CD4-positive, alpha-beta T cell treated with Interleukin-4 for 4 hours (primary cell): ENCODE measurements at places on chromosomes 16 and 17.
A peak's percentile ranks its signal among the peaks of the same experiment; 100 is the strongest.

GRCh38 chr17:29295420-29295819, 1.5 kb upstream of the NUFIP2 start:
- no peak for DNase-seq

GRCh38 chr17:29148257-29148789, 31.9 kb downstream of the MYO18A start:
- DNase-seq: no peak

GRCh38 chr16:58022601-58023371, 2.8 kb upstream of the MMP15 start:
- DNase-seq: no peak

GRCh38 chr16:25812215-25812614, 120.5 kb downstream of the HS3ST4 start:
- no peak for DNase-seq

- no peak for DNase-seq
Measured at GRCh38 chr16:60107437-60107836, 1373.3 kb upstream of the GOT2 start.

DNA sequence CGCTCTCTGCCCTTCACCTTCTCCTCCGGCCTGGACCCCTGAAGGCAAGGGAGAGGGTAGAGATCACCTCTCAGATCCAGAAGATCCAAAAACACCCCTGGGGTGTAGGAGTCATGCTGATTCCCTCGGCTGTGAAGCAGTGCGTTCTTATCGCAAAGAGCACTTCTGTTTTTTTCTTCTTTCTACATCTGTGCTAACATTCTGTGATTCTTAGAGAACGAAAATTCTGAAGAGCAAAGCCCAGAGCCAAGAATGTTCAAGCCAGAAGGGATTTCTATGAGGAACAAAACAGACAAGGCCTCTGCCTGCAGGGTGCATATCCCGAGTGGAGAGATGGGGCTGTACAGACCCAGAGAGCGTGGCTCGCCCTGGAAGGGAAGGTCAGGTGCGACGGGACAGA, 17.2 kb downstream of the NPTX1 start:
- DNase-seq: no peak

DNA sequence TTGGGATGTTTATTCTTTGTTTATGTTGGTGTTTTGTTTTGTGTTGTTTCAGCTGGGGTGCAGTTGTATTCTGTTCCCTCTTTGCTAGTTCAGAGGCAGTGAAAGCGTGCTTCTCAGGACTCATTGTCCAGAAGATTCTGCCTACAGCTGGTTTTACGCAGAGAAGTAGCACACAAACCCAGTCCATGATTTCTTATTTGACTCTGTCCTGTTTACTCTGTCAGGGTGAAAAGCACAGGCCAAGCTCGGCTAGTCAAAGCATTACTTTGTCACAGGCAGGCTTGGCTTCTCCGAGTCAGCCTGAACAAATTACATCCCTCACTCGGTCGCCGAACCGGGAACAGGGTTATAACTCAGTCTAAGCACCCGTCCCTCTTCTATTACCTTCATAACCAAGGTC, 435.0 kb downstream of the MAF start:
- no peak for DNase-seq

- no peak for DNase-seq
Measured at GRCh38 chr16:1968146-1968953, 1.7 kb downstream of the RNF151 start.

GRCh38 chr16:55475919-55476318, 3.1 kb upstream of the MMP2 start:
- no peak for DNase-seq

GRCh38 chr17:65202844-65203571, 65.8 kb downstream of the RGS9 start:
- no peak for DNase-seq

- DNase-seq: no peak
Measured at GRCh38 chr17:45848868-45849535, 4.3 kb downstream of the SPPL2C start.

- DNase-seq: no peak
Measured at GRCh38 chr16:46885960-46886763, 2.0 kb downstream of the GPT2 start.

DNA sequence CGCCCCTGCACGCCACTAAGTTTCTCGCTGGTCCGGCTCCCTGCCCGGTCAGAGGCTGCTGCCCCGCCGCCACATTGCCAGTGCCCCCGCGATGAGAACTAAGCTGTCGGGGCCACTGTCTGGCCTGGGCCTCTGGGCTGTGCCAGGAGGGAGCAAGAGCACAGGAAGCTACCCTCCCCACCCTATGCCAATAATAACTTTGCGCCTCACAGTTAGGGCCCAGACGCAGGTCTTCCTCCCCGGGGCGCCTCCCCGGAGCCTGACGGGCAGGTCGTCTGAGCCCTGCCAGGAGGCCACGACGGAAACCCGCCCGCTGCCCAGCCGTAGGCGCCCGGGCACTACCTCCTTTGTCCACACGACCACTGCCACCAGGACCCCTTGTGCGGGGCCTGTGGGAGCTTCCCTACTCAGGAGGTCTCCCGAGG, 1.5 kb downstream of the ZFPM1 start:
- DNase-seq: peak; percentile 57

- DNase-seq: no peak
Measured at GRCh38 chr16:47980212-47980611, 175.6 kb downstream of the ABCC12 start.

GRCh38 chr17:37610971-37611370, 1.8 kb upstream of the SYNRG start:
- no peak for DNase-seq

DNA sequence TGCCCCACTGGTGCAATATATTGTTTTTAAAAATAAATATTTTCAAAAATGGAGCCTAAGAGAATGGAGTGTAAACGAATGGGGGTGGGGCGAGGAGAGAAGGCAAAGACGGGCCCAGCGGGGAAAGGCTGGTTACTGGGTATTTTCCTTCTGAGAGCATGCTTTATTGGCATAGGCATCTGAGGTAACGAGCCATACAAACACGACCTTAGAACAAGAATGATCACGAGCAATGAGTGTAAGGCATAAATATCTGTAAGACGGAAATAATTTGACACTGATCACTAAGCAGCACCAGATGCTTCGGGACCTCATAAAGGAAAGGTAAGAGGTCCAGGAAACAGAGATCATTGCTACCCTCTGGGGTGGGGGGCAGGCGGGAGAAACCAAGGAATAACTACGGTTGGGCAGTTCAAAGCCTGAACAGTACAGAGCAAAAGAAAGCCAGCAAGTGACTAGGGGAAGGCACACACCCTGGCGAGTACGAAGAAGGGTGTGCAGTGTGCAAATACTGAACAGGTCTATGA, 959 bp downstream of the SSH2 start:
- peak; percentile 9 for DNase-seq

DNA sequence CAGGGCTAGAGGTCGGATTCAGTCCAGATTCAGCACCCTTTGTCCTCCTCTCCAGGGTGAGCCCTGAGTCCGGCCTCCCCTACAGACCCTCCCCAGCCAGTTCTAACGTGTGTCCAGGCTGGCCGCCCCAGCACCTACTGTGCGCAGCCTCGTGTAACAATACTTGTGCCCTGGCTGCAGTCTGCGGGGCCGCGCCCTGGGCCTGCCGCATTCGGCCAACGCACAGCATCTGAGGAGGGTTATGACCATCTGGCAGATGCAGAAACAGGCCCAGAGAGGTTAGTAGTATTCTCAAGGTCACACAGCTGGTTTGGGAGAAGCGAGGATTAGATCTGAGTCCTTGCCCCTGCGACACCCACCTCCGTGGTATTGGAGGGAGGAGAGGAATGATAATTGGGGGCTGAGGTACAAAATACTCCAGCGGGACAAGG, 968 bp downstream of the RIPOR1 start:
- no peak for DNase-seq

- no peak for DNase-seq
Measured at GRCh38 chr17:8121407-8121680, 2.6 kb downstream of the HES7 start.

- DNase-seq: peak; percentile 22
Measured at GRCh38 chr16:47574091-47575054, 113.2 kb downstream of the PHKB start.

- no peak for DNase-seq
Measured at GRCh38 chr16:67128417-67128816, 18.7 kb downstream of the PHAF1 start.

GRCh38 chr16:84369105-84369504, 767 bp downstream of the ATP2C2 start:
- no peak for DNase-seq

- no peak for DNase-seq
Measured at GRCh38 chr17:48617471-48618255, 2.6 kb upstream of the HOXB8 start.

DNA sequence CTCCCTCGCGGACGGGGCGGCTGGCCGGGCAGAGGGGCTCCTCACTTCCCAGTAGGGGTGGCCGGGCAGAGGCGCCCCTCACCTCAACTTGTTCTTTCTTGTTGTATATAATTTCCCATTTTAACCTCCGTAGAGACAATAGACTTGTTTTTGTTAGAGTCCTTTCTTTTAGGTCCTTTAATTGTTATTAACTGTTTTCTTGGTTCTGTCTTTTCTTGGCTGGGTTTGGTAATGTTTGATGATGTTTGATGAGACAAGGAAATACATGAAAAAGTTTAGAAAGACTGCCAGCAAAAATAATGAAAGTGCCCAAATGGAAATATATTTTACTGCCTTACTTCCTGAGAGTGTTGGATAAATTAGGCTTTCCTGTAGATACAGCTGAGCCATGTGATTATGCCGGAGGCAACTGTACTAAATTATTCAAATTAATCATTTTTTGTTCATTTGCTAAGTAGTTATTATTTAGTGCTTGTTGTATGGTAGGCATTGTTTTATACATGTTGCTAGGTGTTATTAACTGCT, 30.9 kb downstream of the PRPSAP2 start:
- no peak for DNase-seq

DNA sequence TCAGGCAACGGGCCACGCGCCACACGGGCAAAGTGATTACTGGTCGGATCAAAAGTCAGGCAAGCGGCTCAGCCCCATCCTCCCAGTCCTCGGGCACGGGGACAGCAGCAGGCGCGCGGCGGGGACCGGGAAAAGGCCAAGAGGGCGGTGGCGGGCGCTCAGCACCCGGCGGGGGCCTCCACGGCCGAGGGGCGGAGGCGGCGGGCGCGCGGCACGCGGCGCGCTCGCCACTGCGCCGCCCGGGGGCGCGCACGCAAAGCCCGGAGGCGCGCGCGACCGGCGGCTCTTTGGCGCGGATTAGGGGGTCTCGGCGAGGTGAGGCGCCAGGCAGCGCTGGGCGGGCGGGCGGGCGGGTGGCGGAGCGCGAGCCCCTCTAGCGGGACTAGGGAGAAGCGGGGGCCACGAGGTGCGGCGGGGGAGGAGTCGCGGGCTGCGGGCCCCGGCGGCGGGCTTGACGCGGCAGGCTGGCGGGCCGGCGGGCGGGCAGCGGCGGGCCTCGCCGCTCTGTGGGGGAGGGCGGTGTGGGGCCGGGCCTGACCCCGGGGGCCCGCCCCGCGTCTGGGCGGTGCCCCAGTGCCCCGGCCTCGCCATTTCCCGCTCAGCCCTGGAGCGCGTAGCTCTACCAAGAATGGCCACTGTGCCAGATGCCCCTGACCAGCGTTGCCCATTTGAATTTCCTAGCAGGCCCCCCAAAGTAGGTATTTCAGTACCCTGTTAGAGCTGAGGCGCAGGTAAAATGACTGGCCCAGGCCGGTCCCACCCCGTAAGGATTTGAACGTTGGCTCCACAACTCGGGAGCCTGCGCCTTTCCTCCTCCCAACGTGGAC, at the start of the genes ACACA and TADA2A:
TSS of gene ACACA (minus strand) at position 202 of the 827 bp plus-strand sequence. CDS start 537 bp downstream, outside the sequence.
TSS of gene TADA2A (plus strand) at position 252 of the 827 bp plus-strand sequence. CDS start 4,480 bp downstream, outside the sequence.
- peak; percentile 62 for DNase-seq

GRCh38 chr17:2259769-2260536, 43.6 kb downstream of the SMG6 start:
- peak; percentile 62 for DNase-seq

DNA sequence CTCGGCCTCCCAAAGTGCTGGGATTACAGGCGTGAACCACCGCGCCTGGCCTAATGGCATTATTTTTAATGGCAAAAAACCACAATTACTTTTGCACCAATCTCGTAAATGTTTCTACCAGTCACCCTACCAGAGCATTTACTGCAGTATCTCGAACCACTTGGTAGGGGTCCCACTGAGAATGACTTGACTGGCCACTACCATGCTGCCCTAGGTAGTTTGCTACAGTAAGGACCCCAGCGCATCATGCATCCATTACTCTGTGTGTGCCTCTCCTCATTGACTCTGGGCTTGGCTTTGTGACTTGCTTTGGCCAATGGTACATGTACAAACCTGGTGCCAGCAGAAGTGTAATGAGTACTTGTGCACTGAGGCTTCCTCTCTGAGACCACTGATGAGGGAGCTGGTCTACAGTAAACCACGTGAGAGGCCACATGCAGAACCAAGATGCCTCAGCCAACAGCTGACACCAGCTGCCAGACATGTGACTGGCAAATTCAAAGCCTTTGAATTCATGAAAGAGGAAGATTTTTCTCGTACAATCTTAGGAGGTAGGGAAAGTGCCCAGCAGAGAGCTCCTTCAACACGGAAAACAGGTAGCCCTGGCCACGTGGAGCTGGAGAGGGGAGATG, 421.7 kb upstream of the C16orf82 start:
- no peak for DNase-seq

- no peak for DNase-seq
Measured at GRCh38 chr16:88315543-88316105, 67.1 kb upstream of the ZNF469 start.

DNA sequence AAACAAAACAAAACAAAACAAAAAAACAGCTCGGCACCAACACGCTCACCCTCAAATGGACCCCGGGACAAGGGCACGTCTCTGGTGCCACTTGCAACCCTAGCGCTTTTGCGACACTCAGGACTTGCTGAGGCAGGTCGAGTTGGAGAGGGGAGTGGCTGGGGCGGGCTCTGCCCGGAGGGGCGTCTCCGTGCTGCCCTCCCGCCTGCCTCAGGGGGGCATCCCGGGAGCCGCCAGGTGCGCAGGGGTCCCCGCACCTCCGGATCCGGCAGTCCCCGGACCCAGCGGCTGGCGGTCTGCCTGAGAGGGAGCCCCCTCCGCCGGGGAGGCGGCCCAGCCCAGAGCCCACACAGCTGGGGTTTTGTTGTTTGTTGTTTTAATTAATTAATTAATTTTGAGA, at the start of gene SLC52A1:
TSS of gene SLC52A1 (minus strand) at position 112 of the 400 bp plus-strand sequence. CDS start 820 bp downstream, outside the sequence.
- DNase-seq: no peak

DNA sequence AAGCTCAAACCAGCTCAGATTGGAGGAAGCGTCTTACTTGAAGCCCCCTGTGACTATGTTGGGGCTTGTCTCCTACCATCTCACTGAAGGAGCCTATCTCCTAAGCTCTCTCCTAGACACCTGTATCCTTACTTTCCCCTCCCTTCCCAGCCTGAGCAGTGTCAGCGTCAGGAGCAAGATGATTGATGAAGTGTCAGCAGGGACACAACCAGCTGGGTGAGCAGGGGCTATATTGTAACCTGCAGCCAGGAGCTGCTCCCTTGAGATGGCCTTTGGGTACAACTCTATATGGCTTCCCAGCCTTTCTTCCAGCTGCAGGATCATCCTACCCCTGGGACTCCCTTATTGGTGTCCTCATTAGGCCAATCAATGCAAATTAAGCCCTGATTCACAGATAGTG, 83.2 kb upstream of the HSBP1 start:
- DNase-seq: no peak
